Left hindlimb (tissue), 1 donor: ENCODE measurements at places on chromosomes 12 and 14.

GRCh38 chr14:103623308-103623707 lies 5.7 kb upstream of the KLC1 start:
- DNase-seq: no peak

GRCh38 chr14:53951627-53952303 lies 4.9 kb downstream of the BMP4 start:
- no peak for DNase-seq

- DNase-seq: no peak
Measured at GRCh38 chr12:29350080-29350479, 30.9 kb downstream of the ERGIC2 start.

- DNase-seq: no peak
Measured at GRCh38 chr14:38944691-38945090, 158.3 kb downstream of the SEC23A start.

GRCh38 chr14:50083467-50084337 lies 32.7 kb downstream of the VCPKMT start:
- no peak for DNase-seq

GRCh38 chr12:123363740-123364531 lies 711 bp downstream of the SBNO1 start:
- peak; percentile 39 for DNase-seq

- DNase-seq: no peak
Measured at GRCh38 chr12:68094645-68095395, 64.7 kb downstream of the IFNG start.
